ENCODE measurements at places on chromosomes 6 and 20.

DNA sequence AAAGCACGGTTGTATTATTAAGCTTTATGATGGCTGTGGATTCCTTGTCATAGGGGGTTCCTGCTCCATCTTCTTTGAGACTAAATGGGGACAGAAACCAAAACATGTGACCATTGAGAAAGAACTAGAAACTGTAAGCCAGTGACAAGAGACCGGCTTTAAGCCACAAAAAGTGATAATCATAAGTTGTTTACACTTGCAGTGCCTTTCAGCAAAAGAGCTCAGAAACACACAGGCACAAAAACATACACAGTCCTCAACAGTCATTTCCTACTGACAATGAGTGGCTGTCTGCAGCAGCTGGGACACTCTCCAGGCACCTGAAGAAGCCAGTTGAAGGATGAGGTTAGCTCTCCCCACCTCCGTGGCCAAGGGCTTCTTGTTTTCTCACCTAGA lies 20.0 kb upstream of the UBE2J1 start:
- DNase-seq: no peak

GRCh38 chr6:139016337-139017213 lies 12.0 kb upstream of the ABRACL start:
- DNase-seq: no peak

DNA sequence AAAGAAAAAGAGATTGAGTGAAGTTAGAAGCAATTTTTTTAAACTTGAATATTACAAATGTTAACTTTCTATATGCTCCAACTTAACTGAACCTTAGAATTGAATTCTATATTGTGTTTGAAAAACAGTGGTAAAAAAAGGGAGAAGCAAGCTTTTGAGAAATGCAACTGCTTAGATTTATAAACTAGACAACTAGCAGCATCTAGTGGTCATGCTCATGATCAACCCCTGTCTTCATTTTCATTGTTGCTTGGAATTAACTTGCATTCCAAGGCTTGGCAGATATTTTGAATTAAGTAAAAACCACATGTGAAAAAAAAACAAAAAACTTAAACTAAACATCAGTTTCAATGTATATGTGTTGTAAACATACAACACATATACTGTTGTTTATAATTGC lies 113.1 kb downstream of the C6orf58 start:
- no peak for DNase-seq

DNA sequence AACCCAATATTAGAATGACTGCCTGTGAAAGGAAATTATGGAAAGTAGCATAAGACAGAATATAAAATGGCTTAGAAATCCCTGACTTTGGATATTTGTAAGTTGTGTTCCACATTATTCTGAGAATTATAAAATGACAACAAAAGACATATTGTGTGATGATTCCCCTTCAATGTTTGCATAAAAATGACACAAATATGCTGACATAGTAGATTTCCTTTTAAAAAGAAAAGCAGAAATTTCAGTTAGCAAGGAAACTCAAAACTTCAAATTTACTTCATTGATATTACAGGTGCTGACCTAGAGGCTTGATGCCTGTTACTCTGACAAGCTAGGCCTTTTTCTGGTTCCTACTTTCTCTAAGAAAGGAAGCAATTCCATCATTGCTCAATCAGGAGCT lies 816.9 kb upstream of the HS3ST5 start:
- no peak for DNase-seq

- DNase-seq: no peak
Measured at GRCh38 chr6:29680416-29680815, 536 bp downstream of the ZFP57 start.

- DNase-seq: no peak
Measured at GRCh38 chr6:136387316-136387715, 97.7 kb upstream of the BCLAF1 start.

DNA sequence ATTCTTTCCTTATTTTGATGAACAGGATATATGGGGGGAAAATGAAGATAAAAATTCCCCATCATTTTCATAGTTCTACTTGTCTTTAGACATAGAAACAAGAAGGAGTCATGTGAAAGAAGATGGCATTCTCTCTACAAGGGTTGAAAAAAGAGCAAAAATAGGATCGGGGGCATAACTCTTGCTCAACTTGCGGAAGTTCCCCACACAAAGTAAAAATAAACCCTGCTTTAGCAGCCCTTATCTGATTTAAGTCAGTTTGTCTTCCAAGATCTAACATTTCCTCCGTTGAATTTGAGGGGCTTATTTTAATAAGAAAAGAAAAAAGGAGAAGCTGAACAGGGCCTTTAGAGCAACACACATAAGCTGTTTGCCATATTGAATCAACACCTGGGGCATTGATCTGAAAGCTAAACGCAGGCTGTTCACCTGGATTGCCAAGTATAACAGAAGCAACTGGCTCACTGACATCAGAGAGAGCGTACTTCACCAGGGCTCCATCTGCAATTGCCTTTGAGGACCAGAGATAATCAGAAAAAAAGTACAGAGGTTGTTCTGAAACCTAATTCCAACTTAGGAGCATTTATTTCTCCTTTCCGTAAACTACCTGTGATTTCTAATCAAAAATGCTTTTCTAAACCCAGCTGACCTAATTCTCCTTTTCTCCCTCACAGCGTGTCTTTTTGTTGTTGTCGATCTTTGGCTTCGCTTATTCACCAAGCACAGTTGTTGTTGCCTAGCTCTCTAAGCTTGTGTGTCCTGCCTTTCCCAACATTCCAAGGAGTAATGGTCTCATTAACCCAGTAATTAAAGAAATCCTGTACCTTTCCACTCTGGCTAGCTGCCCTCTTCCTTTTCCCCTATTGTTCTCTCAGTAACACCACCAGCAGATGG lies 568.0 kb downstream of the KIF16B start:
- DNase-seq: no peak

DNA sequence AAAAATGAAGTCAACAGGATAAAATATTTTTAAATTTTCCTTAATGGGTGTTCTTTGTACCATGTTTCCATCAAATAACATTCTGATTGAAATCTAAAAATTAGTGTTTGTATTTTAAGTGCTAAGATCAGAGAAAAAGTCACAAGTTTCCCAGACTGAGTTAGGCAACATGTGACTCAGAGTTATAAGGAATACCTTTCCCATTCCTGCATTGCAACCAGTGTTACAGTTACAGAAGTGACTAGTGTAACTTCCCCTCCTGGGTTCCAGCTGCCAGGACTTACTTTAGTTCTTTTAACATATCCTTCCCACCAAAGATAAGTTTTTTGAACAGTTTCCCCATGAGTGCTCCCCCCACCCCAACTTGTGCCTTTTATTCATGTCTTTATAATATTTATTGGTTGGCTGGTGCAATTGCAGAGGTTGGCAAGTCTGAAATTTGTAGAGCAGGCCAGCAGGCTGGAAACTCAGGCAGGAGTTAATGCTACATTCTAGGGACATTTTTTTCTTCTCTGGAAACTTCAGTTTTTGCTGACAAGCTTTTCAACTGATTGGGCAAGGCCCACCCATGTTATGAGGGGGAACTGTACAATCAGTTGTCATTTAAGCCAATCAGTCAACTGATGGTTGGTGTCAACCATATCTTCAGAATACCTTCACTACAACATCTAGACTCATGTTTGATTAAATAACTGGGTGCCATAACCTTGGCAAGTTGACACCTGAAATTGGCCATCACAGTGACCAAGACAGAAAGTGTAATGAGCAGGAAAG lies 22.9 kb upstream of the ESR1 start:
- no peak for DNase-seq

DNA sequence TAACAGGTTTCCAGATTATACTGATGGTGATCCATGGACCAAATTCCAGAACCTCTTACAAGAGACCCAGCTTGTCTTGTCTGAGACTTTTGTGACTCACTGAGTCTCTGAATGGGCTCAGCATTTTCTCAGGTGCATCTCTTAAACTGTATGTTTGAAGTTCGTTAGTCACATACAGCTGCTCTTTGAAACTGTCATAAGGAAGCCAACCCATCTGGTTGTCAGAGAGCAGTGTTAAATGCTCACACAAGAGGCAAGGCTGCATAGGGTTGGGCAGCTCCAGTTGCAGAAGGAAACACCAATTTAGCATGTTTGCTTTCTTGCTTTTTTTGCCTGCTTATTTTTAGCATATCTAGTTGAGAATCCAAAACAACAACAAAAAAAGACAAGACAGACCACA lies 47.1 kb downstream of the TRIM27 start:
- DNase-seq: no peak

DNA sequence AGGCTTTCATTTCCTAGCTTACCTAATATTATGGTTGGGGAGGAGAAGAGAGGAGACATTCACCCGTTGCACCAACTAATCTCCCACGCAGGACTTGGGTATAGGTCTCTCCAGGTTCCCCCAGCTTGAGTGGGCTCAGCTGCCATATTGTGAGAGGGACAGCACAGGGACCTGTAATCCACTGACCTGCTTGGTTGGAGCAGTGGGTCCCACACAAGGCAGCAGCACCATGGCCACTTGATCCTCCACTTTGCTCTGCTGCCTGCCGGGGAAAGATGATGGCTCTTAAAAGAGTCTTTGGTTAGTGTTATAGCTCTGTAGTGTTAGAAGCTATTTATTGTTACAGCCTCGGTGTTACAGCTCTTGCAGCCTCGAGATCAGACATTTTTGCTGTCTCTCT lies 22.5 kb upstream of the ECHDC1 start:
- DNase-seq: no peak

DNA sequence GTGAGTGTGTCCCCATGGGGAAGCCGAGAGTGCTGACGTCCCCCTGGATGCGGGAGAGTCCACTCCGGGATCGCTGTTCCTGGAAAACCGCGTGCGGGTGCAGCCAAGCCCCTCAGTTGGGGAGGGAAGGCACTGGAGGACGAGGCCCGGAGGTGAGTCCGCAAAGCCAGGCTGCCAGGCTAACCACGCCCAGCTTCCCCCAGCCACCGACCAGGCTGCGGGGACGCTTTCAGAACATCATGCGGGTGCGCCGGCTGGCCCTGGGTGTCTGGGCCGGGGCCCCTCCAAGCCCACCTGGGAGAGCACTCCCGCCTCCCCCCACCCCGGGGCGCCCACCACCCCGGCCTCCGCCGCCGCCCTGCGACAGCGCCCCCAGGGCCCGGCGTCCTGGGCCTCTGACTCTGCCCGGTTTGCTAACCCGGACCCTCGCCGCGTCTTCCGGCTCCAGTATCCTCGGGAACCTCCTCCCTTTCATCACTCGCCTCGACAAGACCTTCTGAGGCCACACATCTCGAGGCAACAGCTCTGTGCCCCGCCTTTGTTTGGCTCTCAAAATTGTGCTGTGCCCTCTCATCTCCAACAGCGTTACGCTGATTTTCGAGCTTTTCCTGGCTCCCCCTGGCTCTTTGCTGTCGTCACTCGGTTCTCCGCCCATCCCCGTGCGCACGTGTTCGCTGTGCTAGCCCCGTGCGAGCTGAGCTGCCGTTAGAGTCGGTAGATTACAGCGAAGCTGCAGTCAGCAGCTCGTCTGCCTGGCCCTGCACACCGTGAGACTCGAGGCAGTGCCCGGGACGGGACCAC lies 47.1 kb upstream of the ENTPD6 start:
- no peak for DNase-seq

DNA sequence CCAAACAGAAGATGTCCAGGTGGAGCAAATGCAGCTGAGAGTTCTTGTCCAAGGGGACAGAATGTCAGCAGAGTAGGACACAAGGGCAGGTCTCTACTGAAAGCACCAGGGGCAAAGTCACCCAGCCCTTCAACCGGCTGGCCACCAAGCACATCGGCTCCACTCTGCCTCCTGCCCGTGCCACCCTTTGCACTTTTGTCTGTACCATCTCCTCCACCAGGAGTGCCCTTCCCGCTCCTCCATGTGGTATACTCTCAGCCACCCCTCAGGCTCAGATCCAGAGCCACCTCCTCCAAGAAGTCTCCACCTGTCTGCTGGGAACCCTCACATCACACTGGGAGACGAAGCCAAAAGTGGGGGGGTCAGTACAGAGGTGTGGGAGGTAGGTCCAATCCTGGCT lies 4.1 kb upstream of the HSPA12B start:
- DNase-seq: no peak

- no peak for DNase-seq
Measured at GRCh38 chr20:56540415-56540814, 7.4 kb downstream of the FAM209B start.

DNA sequence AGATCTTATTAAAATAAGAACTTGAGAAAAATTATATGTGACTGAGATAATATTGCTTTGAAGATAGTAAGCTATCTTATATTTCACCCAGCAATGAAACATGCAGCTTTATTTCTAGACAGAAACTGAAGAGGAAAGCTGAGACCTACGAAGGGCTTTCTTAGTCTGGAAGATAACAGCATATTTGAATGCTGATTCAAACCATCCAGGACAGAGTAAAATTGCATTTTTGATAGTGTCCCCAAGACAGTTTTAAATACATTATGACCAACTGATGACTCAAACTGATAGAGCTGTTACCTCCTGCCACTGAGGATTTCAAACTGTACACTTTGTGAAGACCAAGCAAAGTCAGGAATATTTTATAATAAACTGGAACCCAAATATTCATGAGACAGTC lies 409.6 kb downstream of the GRIK2 start:
- DNase-seq: no peak

GRCh38 chr6:24415753-24416152 lies 13.0 kb downstream of the MRS2 start:
- DNase-seq: no peak

- DNase-seq: no peak
Measured at GRCh38 chr6:85360794-85361642, 88.9 kb upstream of the NT5E start.

DNA sequence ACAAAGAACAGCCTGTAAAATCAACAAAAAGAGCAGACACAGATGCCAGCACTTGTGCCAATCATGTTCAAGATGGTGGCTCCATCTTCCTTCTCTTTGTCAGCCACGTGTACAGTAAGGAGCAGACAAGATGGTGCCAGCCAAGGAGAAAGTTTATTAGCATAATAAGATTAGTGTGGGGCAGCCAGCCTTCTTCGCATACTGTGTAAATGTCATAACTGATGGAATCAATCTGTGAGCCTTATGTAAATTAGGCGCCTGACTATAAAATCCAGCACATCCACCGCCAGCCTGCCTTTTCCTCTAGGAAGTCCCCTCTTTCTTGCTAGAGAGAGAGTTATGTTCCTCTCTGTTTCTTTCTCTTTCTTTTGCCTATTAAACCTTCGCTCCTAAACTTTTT lies 99.7 kb upstream of the RALGAPA2 start:
- DNase-seq: no peak

GRCh38 chr6:138572167-138572875 lies 73.0 kb upstream of the NHSL1 start:
- DNase-seq: peak; percentile 91

DNA sequence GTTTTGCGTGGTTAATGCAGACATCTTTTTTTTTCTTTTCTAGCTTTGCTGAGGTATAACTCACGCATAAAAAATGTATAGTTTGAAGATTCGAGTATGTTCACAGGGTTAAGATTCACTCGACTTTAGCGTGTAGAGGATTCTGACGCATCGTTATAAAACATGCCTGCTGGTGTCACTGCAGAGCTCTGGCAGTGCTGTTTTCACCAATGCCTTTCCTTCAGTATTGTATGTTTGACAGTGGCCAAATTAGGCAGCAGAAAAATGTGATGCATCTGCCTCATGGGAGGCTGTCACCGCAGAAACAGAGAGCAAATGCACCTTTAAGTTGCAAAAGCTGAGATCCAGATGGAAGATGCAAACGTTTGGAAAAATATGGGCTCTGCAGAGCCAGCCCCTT lies 18.0 kb upstream of the SIRPB2 start:
- no peak for DNase-seq
